ENCODE measurements at places on chromosomes 1 and 21. TPM values are rescaled to one million over a fixed set of nuclear protein-coding genes. Genes with fewer than 3 reads are reported as not detected.

Gene CENPL
- total RNA-seq, result 20.8 TPM

Gene RNU1-1
- total RNA-seq, result 2,019 TPM

Gene TLCD4
- total RNA-seq, result 0.51 TPM

Gene LCE1F
- not detected for total RNA-seq

Gene PRAMEF6
- not detected for total RNA-seq

Gene PDE4DIP
- total RNA-seq, result 19.7 TPM

Gene EFNA3
- 2.2 TPM for total RNA-seq

Gene TRAF3IP3
- total RNA-seq, result not detected

Gene PDE4B
- total RNA-seq, result 69.8 TPM

Gene KRTAP13-2
- total RNA-seq, result not detected

Gene SLAMF8
- not detected for total RNA-seq

Gene COL8A2
- total RNA-seq, result 0.78 TPM

Gene MYOC
- total RNA-seq, result not detected

Gene KCNE1
- total RNA-seq, result 0.53 TPM

Gene FCER1G
- total RNA-seq, result 2.2 TPM

Gene NBPF4
- total RNA-seq, result not detected

Gene ACTN2
- total RNA-seq, result 0.28 TPM

Gene OR2T11
- not detected for total RNA-seq

Gene CASZ1
- 5.1 TPM for total RNA-seq

Gene ZNF670
- total RNA-seq, result 5.1 TPM

Gene HJV
- not detected for total RNA-seq

Gene TTC22
- total RNA-seq, result not detected

Gene SAMD13
- 3.9 TPM for total RNA-seq

Gene CFHR2
- not detected for total RNA-seq

Data from endothelial cell of umbilical vein (primary cell).